ENCODE measurements at places on chromosomes 1 and 21.

DNA sequence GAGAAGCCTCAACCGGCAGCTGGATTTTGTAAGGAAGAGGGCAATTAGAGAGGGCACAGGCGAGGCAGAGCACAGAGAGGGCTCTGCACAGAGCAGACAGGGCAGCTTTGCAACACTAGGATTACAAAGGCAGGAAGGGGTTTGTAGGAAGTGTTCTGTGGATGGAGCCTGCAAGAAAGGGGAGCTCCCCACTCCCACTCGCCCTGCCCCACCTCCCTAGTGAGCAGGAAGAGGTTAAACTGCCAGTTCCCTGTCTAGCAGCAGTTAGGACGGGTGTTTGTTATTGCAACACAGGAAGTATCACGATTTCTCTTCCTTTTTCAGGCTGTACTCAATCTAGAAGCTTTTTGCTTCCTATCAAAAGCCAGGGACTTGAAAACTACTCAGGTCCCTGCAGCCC, 63.3 kb upstream of the LRRC8D start:
- no peak for DNase-seq

GRCh38 chr21:45695086-45695485, 51.6 kb downstream of the PCBP3 start:
- no peak for DNase-seq

GRCh38 chr1:174982971-174983689, 16.6 kb upstream of the CACYBP start:
- no peak for DNase-seq

GRCh38 chr1:226047495-226047894, 15.0 kb upstream of the H3-3A start:
- DNase-seq = no peak

- peak; percentile 38 for DNase-seq
Observed at GRCh38 chr1:42684139-42684538, 1.9 kb downstream of the YBX1 start.

DNA sequence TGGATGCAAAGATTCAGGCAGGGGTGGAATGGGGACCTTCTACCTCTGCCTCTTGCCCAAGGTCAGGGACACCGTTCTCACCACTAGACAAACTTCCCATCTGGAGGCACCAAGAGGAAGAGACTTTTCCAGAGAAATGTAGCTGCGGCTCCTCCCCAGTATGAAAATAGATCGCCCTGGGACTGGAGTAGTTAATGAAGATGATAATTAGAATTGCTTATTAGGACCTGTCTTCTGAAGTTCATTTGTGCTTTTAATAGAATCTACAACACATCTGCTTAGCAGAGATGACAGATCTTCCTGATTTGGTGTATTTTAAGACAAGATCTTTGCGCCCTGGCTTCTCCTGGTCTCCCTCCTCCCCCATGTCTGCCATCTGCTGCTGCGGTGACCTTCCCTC, 266.6 kb downstream of the KAZN start:
- no peak for DNase-seq

Data from urothelium cell line (cell line).